ENCODE measurements at places on chromosomes 1 and 21. TPM values are rescaled to one million over a fixed set of nuclear protein-coding genes. Genes with fewer than 3 reads are reported as not detected.

GRCh38 chr1:211520641-211521040 lies 28.7 kb upstream of the RD3 start:
- H3K27ac ChIP-seq: no peak overlapping the region
- H3K4me1 ChIP-seq: peaks cover 6% of the 10 kb centered on the region
- peaks cover 12% of the 10 kb centered on the region for H3K27me3 ChIP-seq
- DNase-seq: peak; percentile 8
- no peaks in the 10 kb centered on the region for H3K36me3 ChIP-seq

DNA sequence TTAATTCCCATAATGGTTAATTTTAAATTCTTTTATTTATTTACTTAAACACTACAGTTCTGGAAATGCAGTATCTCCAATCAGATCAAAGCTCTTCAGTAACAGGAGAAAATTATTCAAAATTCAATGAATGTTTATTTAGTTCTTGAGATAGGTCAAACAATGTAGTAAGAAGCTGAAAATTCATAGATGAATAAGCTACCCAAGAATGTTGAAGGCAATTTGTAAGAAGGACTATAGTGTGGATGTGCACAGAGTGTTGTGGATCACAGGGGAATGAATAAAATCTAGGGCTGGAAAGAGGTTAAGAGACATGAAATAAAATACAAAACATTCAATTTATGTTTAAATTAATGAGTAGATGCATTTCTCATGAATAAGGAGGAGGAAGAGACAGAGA lies 72.0 kb downstream of the OLFM3 start:
- no peaks in the 10 kb centered on the region for H3K27me3 ChIP-seq
- no peaks in the 10 kb centered on the region for H3K36me3 ChIP-seq

DNA sequence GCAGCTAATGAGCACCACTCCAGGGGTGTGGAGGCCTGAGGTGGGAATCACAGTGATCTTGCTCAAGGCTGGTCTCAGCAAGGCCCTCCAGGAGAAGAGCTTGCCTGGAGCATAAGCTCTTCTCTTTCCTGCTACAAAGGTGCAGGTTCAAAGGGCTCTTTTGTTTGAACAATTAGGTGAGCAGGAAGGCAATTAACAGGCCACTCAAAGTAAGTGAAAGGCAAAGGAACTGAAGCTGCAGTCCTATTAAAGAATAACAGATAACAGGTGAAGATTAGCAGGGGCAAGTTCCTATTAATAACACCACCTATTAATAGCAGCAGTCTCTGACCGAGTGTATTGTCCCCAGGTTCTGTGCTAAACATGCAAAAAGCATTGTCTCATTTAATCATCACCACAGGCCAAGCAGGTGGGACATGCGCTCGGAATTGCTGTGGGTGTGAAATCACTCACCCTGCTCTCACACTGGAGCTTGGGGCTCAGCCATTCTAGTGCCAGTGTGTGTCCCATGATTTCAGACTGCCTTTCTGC lies 113.8 kb downstream of the RHOU start:
- H3K27ac ChIP-seq: no peak overlapping the region
- no peak for DNase-seq
- H3K36me3 ChIP-seq: no peaks in the 10 kb centered on the region
- no peaks in the 10 kb centered on the region for H3K27me3 ChIP-seq
- H3K4me3 ChIP-seq: no peak overlapping the region
- no peaks in the 10 kb centered on the region for H3K4me1 ChIP-seq

DNA sequence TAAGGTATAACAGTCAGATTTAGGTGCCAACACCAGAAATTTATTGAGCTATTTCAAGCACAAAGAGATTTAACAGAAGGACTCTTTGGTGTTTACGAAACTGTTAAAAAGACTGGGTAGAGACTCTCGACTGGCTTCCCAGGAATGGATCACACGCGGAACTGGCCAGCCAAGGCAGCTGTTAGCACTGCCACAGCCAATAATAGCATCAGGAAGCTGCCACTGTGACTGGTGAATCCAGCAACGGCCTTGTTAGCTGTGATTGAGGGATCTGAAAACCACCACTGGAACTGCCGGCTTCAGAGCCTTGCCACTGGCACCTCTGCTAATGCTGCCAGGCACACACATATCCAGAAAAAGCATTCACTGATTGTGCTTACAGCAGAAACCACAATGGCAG lies 10.6 kb upstream of the SIM2 start:
- H3K27ac ChIP-seq: no peak overlapping the region
- H3K36me3 ChIP-seq: no peaks in the 10 kb centered on the region
- H3K4me3 ChIP-seq: no peak overlapping the region
- H3K27me3 ChIP-seq: peaks cover 62% of the 10 kb centered on the region

DNA sequence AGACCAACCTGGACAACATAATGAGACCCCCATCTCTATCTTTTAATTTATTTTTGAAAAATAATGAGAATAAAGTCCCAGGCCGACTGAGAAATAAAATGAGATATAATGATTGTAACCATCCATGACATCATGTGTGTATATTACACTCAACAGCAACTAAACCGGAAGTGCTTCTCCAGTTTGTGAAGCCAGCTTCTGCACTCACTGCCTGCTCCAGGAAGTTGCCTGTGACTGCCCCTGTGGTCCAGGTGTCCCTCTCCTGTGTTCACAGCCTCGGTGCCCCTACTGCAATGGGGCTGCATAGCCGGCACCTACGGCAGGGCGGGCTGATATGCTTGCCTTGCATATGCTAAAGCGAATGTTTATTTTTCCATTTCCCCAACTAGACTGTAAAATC lies 68.3 kb downstream of the SSBP3 start:
- no peak overlapping the region for H3K4me3 ChIP-seq
- no peaks in the 10 kb centered on the region for H3K36me3 ChIP-seq
- H3K27ac ChIP-seq: peak overlapping the region; percentile 66
- peaks cover 50% of the 10 kb centered on the region for H3K4me1 ChIP-seq
- no peak for DNase-seq
- H3K27me3 ChIP-seq: peaks cover 1% of the 10 kb centered on the region

GRCh38 chr1:26029864-26030481 lies 8.4 kb downstream of the EXTL1 start:
- peaks cover 4% of the 10 kb centered on the region for H3K27me3 ChIP-seq
- no peak for DNase-seq
- peaks cover 52% of the 10 kb centered on the region for H3K4me1 ChIP-seq
- H3K27ac ChIP-seq: no peak overlapping the region

DNA sequence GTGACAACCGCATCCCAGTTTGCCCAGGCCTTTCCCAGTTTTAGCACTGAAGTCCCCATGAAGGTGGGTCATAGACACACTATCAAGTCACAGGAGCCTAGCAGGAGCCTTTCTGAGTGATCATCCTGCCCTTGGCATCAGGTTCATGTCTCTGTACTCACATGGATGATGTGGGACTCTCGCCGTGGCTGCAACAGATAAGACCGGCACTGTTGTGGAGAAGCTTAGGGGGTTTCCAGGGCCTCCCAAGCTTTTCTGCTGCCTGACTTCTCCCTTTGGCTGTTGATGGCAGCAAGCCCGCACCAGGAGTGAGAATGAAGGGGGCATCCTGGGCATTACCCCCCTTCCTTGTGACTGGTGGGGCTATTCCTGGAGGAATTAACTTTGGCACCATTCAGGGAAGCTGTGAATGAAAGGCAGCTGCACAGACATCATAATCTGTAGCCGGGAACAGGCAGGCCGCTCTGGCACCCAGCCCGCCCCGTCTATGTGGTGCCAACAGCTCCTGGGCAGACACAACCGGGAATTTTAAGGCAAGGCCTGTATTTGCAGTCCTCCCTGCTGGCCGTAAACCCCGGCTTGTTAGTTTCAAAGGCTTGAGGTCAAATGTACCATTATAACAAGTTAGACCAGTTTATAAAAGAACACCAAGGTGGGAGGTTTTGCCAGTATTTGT lies 148.6 kb downstream of the HUNK start:
- H3K36me3 ChIP-seq: no peaks in the 10 kb centered on the region
- H3K27ac ChIP-seq: no peak overlapping the region

- H3K27ac ChIP-seq: no peak overlapping the region
- no peaks in the 10 kb centered on the region for H3K36me3 ChIP-seq
- H3K27me3 ChIP-seq: no peaks in the 10 kb centered on the region
- H3K4me1 ChIP-seq: no peaks in the 10 kb centered on the region
- no peak for DNase-seq
These were observed 91.7 kb downstream of the ATG4C start for GRCh38 chr1:62875676-62876075.

GRCh38 chr1:159307346-159308020 lies 5.3 kb downstream of the FCER1A start:
- no peaks in the 10 kb centered on the region for H3K4me1 ChIP-seq
- H3K27me3 ChIP-seq: peaks cover under 1% of the 10 kb centered on the region
- no peak for DNase-seq

DNA sequence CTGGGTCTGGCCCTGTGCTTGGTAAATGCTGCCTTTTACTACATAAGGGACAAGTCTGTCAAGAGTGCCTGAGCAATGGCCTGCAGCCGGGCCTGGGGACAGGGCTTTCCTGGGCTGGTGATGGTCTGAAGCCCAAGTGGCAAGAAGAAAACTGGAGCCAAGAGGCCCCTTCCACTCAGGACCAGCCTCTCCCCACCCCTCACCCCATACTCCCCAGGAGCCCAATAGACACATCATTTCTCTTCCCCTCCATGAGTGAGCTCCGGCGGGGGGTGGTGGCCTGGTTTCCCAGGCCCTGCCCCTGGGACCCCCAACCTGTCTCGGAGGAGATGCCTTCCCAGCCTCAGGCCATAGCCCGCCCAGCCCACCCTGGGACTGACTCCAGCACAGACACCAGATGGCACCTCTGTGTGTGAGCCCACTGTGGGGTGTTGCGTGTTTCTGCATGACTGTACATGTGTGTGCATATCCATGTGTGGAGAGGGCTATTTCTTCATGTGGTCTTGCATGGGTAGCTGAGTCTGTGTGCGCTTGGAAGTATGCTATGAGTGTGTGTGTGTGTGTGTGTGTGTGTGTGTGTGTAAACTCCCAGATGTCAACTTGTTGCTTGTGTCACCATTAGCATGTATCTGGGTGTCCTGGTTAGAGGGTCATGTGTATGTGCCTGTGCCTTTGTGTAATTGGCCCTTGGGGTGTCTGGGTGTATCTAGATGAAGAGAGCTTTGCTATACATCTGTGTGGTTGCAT lies 14.3 kb upstream of the LRP8 start:
- H3K27me3 ChIP-seq: peaks cover 10% of the 10 kb centered on the region
- H3K36me3 ChIP-seq: no peaks in the 10 kb centered on the region
- peaks cover 13% of the 10 kb centered on the region for H3K4me1 ChIP-seq
- H3K4me3 ChIP-seq: no peak overlapping the region
- H3K27ac ChIP-seq: no peak overlapping the region
- DNase-seq: no peak

DNA sequence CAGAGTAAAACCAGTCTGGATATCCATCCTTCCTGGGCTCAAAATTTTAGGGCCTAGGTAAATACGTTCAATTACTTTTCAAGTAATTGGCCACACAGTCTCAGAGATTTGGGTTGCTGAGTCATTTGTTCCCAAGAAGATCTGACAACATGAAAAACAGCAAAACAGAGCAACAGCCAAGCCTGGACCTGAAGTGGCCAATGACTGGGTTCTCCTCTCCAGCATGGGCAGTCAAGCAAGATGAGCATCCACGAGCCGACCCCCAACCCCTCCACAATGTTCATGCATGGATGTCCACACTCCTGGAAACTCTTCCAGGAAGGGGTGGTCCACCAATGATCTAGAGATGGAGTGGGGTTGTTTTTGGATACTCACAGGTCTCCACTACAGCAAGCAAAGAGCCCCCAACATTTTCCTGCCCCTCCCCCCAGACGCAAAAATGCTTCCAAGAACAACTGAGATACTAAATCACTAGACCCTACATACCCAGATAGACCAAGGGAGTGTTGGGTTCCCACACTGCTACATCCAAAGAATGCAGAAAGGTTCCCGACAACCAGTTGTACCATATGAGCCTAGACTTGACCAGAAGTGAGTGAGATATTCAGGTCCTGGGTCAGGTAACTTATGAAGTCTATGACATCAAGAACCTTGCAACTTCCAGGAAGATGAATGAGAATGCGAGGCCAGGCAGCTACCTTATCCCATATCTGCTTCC lies 73.0 kb downstream of the CD46 start:
- peaks cover 85% of the 10 kb centered on the region for H3K4me1 ChIP-seq
- peak; percentile 52 for DNase-seq
- H3K27me3 ChIP-seq: peaks cover 7% of the 10 kb centered on the region
- H3K4me3 ChIP-seq: peak overlapping the region; percentile 85
- H3K36me3 ChIP-seq: peaks cover 24% of the 10 kb centered on the region

GRCh38 chr21:35294231-35294898 lies 245.3 kb upstream of the RUNX1 start:
- H3K4me1 ChIP-seq: peaks cover 21% of the 10 kb centered on the region
- no peak overlapping the region for H3K27ac ChIP-seq
- no peak overlapping the region for H3K4me3 ChIP-seq
- H3K36me3 ChIP-seq: peaks cover 5% of the 10 kb centered on the region
- DNase-seq: no peak

Gene DRAXIN
- not detected for total RNA-seq

Gene FMO5
- total RNA-seq: 0.21 TPM

Gene OR2T2
- not detected for total RNA-seq

Gene TNFRSF25
- 1.7 TPM for total RNA-seq

Gene B3GALT5
- 0.68 TPM for total RNA-seq

Gene LIN28A
- not detected for total RNA-seq
